ENCODE measurements at places on chromosomes 2 and 18. TPM values are rescaled to one million over a fixed set of nuclear protein-coding genes. Genes with fewer than 3 reads are reported as not detected.

DNA sequence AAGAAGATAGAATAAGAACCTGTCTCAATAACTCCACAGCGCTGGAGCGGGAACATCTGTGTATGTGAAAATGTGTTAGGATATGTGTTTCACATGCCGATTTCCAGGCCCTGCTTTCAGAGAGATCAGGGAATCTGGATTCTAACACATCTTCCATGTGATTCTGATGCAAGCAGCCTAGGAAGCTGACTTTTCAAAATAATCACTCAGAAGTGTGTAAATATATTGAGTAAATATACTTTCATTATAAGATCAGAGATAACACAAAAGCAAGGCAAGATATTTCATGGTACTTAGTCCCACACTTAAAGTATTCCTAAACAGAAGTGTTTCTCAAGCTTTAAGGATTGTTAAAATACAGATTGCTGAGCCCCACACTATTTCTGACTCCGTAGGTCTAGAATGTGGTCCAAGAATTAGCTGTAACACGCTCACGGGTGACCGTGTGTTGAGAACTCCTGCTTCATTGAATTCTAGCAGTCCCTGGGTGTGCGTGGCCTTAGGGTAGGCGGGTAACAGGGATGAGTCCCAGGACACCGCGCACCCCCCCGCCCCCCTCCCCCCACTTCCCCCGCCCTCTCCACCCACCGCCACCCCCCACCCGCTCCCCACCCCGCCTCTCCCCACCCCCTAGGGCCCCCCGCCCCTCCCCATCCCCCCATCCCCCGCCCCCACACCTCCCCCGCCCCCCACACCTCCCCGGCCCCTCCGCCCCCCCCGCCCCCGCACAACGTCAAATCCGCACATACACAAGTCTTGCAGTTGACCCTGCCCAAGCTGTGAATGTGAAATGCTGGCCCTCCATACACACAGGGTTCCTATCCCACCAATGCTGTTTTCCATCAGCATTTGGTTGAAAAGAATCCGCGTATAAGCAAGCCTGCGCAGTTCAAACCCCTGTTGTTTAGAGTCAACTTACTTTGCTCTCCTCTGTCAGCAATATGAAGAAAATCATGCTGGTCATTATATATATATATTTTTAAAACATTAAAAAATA, 94.2 kb upstream of the SLC39A10 start:
- H3K27ac ChIP-seq, result no peak overlapping the region
- DNase-seq, result no peak
- H3K27me3 ChIP-seq, result no peaks in the 10 kb centered on the region

DNA sequence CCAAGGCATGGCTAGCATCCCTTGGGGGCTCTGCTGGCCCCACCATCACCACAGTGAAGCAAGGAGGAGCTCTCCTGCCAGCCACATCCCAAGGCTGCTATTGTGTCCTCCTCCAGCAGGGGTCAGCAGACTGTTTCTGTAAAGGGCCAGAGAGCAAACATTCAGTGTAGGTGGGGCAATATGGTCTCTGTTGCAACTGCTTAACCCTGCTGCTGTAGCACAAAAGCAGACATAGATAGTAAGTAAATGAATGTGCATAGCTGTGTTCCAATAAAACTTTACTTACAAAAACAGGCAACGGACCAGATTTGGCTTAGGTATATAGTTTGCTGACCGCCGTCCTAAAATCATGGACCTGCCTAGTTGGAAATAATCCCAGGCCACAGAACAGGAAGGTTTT, 36.4 kb upstream of the ZBTB7C start:
- H3K36me3 ChIP-seq, result no peaks in the 10 kb centered on the region
- no peak overlapping the region for H3K4me3 ChIP-seq
- H3K27me3 ChIP-seq, result no peaks in the 10 kb centered on the region
- H3K4me1 ChIP-seq, result peaks cover 5% of the 10 kb centered on the region

DNA sequence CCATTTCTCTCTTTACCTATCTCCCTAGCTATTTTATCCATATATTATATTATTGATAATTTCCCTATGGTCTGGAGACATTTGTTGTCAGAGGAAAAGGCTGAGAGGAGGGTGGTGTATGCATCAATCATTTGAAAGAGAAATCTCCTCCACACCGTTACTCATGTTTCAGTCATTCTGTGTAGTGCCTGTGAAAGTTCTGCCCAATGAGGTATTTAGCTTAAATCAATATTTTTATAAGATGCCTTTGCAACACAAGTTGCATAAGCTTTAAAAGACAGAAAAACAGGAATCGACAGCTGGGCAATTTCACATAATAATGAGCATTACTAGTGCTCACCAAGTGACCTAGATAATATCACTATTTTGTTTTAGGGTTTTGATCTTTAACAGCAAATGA, 363.7 kb upstream of the FSIP2 start:
- H3K4me1 ChIP-seq, result no peaks in the 10 kb centered on the region
- no peaks in the 10 kb centered on the region for H3K27me3 ChIP-seq
- no peaks in the 10 kb centered on the region for H3K36me3 ChIP-seq

GRCh38 chr2:101967826-101968513, 23.8 kb upstream of the IL1R2 start:
- no peaks in the 10 kb centered on the region for H3K27me3 ChIP-seq
- peak overlapping the region; percentile 21 for H3K27ac ChIP-seq
- H3K36me3 ChIP-seq, result peaks cover 2% of the 10 kb centered on the region
- no peak for DNase-seq
- peaks cover 8% of the 10 kb centered on the region for H3K4me1 ChIP-seq
- no peak overlapping the region for H3K4me3 ChIP-seq

GRCh38 chr2:218781691-218782527, at the start of gene CYP27A1:
Gene CYP27A1, plus strand, starts transcription at chr2:218782147. Its CDS starts 36 bp downstream, at chr2:218782183.
- H3K4me1 ChIP-seq, result peaks cover 18% of the 10 kb centered on the region
- H3K27ac ChIP-seq, result peak within 1 kb of the TSS; percentile 95
- H3K27me3 ChIP-seq, result no peaks in the 10 kb centered on the region
- no peaks in the 10 kb centered on the region for H3K36me3 ChIP-seq

Gene SLC5A7
- total RNA-seq, result under 0.01 TPM
